ENCODE measurements at places on chromosomes 12 and 14.

DNA sequence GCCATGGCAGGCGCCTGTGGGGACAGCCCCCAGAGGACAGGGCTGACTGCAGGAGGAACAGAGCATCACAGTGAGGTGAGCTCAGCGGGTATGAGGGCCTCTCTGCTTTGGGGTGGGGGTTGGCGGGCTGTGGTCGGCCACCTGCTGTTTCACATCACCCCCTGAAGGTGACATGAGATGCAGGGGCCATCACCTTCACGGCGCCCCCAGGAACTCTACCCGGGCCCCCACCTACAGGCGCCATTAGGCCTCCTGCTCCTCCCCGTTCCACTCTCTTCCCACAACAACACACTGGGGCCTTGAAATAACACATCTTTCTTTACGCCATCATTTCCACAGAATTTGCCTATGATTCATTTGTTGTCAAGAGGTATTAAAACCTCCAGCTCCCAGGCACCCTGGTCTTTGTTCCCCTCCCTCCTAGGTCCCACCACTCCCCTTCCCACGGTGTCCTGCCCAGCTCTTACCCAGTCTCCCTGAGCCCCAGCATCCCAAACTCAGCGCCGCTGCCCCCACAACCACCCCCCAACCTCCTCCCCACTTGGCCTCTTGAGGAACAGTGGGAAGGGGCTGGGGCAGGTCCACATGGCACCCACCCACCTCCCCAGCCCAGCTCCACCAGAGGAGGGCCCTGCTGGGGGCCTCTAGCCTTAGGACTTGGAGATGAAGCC is 12.7 kb upstream of the HDAC7 start:
- no peak for DNase-seq

DNA sequence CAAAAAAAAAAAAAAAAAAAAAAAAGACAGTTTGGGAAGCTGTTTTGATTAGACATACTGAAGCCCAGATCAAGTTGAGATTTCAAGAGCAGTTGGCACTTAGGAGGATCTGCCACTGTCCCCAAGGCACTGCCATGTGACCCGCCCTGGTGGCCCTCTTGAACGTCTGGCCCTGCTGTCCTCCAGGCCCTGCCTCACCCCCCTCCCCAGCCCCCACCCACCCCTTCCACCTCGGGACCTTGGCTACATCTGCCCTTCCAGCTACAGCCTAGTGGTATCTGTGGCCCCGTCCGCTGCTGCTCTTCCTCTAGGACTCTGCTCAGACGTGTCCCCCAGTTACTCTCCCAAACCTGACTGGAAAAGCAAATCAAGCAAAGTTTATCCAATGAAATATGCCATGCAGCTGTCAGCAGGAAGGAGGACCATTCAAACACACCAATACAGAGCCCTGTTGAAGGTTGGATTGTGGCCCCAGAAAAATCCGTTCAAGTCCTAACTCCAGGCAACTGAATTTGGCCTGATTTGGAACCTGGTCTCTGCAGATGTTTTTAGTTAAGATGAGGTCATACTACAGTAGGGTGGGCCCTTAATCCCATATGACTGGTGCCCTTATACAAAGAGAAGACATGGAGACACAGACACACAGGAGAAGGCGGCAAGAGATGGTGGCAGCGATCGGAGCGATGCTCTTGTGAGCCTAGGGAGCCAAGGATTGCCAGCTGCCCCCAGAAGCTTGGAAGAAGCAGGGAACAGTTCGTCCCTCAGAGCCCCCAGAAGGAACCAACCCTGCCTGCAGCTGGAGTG is 17.7 kb downstream of the SLC25A29 start:
- DNase-seq: no peak

GRCh38 chr12:1656902-1657301 is 27.9 kb downstream of the WNT5B start:
- no peak for DNase-seq

GRCh38 chr12:82866227-82866775 is 179.6 kb downstream of the TMTC2 start:
- DNase-seq: no peak

GRCh38 chr12:40312982-40313576 is 88.3 kb downstream of the LRRK2 start:
- no peak for DNase-seq

- no peak for DNase-seq
Measured at GRCh38 chr12:81639196-81639595, 120.0 kb downstream of the PPFIA2 start.

DNA sequence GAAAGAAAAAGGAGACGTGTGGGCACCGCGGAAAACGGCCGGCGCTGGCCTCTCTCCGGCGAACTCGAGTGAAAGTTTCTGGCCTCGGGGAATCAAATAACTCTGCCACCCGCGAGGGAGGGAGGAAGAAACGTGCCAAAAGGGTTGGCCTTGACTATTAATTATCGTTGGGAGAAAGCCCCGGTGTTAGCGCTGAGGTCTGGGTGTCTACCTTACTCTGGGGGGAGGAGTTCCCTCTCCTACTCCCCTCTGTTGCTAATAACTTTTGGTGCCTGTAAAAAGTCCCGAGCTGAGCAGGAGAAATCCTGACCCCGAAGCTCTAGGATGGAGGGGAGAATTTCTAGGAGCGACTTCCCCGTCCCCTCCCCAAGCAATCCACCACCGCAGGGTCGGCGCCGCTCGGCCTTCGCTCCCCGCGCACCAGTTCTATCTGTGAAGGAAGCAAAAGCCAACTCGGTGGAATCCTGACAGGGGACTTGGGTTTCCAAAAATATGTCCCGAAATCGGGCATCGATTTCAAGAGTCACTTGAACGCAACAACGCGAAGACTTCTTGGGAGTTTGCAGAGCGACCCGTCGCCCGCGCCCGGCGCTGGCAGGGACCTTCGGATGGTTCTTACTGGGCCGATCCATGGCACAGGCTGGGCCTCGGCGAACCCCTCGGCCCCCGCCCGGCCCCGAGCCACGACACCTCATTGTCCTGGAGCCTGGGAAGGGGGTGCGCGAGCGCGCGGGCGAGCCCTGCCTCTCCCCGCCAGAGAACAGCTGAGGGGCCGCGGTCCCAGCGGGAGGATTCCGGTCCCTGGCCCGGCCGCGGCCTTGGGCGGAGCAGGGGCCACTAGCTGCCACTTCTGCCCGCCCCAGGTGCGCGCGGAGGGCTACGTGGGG is 1.7 kb downstream of the OTX2 start:
- DNase-seq: no peak

GRCh38 chr14:32702562-32702961 is 236.1 kb upstream of the NPAS3 start:
- DNase-seq: no peak

- no peak for DNase-seq
Measured at GRCh38 chr12:96020314-96021003, 14.9 kb downstream of the LTA4H start.

DNA sequence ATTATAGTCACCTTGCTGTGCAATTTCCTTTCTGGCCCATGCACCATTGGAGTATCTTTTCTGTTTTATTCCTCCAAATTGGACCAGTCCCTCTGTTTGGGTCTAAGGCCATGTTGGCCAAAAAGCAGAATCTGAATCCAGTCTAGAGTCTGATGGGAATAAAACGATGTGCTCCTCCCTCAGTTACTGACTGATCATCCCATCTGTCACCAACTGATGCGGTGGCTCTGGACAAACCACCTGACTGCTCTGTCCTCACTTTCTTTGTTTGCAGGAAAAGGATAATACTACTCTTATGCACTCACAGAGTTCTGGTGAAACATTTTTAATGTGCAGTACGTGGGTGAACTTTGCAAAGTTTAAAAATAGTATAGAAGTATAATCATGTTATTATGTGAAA is 120.2 kb upstream of the HIF1A start:
- no peak for DNase-seq

DNA sequence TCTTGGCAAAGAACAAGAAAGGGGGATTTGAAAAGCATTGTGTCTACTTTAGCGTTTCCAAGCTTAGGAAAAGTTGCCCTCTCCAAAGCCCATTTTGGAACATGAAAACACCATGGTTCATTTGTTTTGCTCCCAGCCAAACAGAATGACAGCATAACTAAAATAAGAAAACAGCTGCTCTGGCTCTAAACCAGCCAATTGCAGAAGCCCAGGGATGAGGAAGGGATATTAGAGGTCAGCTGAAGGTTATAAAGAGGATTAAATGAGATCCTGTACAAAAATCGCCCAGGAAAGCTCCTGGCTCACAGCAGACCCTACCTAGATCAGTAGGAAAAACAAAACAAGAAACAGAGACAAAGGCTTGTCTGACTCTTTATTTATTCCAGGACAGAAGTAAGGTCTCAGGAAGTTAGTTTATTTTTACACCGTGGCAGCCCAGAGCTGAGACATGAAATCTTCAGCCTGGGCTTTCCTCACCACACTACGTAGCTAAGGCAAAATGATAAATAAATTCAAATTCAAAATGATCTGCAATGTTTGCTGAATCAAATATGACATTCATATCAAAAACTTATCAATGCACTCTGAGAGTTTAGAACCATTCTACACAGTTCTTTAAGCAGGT is 25.9 kb downstream of the SPX start:
- no peak for DNase-seq

Measured in HTR-8/SVneo (cell line).